Esophagus muscularis mucosa (tissue), 4 donors: ENCODE measurements at places on chromosomes 7 and 10. TPM values are rescaled to one million over a fixed set of nuclear protein-coding genes. Genes with fewer than 3 reads are reported as not detected.

Gene ABCB4
- 1.0 TPM for total RNA-seq

DNA sequence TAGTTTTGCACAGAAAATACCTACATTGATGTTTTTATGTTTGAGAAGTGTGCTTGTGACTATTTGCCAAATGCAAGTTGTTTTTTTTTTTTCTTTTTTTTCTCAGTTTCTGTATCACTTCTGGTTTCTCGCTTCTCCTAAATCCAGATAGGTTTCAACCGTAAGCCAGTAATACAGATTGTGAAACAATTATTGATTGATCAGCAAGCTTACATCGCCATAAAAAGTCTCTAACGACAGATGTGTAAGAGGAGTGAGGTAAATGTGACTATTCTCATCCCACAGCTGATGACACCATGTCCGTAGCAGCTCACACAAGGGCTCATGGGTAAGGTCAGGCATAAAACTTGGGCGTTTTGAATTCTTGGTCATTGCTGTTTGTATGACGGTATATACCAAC, 202.8 kb upstream of the AKR1E2 start:
- DNase-seq, result no peak
- H3K4me1 ChIP-seq, result peaks cover 4% of the 10 kb centered on the region
- no peak overlapping the region for H3K4me3 ChIP-seq
- no peak overlapping the region for H3K27ac ChIP-seq
- no peaks in the 10 kb centered on the region for H3K36me3 ChIP-seq

DNA sequence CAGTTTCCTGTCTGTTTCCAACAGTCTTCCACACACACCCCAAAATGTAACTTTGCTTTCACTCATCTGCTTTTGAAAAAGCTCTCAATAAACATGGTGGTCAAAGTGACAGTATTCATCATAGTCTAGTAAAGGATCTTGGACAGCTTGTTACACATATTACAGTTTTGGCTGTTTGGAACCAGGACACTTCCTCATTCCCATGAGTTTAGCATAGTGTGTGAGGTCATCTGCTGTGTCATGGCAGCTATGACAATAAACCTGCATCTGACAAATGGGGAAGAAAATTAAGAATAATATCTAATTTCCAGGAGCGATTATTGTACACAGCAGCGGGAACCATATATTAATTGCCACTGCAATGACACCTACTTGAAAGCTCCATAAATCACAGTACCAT, 184.3 kb upstream of the SLC26A5 start:
- H3K4me1 ChIP-seq, result no peaks in the 10 kb centered on the region
- no peak overlapping the region for H3K4me3 ChIP-seq
- no peaks in the 10 kb centered on the region for H3K27me3 ChIP-seq
- no peaks in the 10 kb centered on the region for H3K36me3 ChIP-seq
- H3K27ac ChIP-seq, result no peak overlapping the region
- no peak for DNase-seq

DNA sequence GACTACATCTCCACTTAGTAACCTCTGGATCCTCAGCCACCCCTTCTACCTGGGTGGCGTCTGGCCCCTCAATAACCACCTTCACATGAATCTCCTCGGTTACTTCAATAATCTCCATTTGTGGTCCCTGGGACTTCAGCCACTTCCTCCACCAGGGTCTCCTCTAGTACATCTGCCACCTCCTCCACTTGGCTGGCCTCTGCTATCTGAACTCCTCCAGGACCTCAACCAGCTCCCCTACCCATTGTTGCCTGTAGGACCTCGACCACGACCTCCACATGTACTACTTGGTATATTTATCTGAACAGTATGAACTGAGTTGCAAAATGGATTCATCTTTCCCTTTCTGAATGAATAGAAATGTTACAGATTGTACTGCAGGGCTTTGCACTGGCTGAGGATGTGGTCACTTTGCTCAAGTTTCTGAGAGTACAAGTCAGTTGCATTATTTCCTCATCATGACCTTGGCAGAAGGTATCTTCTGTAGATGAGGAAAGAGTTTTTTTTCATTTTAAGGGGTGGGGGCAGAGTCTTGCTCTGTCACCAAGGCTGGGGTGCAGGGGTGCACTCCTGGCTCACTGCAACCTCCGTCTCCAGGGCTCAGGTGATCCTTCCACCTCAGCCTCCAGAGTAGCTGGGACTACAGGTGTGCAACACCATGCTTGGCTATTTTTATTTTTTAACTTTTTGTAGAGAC, 36.0 kb downstream of the MAT1A start:
- DNase-seq, result no peak
- H3K4me1 ChIP-seq, result no peaks in the 10 kb centered on the region
- H3K4me3 ChIP-seq, result no peak overlapping the region

- H3K4me1 ChIP-seq, result no peaks in the 10 kb centered on the region
- no peak overlapping the region for H3K27ac ChIP-seq
- no peak overlapping the region for H3K4me3 ChIP-seq
- H3K36me3 ChIP-seq, result no peaks in the 10 kb centered on the region
- no peak for DNase-seq
- H3K27me3 ChIP-seq, result no peaks in the 10 kb centered on the region
Measured at GRCh38 chr7:117402109-117402508, 25.2 kb downstream of the ASZ1 start.

DNA sequence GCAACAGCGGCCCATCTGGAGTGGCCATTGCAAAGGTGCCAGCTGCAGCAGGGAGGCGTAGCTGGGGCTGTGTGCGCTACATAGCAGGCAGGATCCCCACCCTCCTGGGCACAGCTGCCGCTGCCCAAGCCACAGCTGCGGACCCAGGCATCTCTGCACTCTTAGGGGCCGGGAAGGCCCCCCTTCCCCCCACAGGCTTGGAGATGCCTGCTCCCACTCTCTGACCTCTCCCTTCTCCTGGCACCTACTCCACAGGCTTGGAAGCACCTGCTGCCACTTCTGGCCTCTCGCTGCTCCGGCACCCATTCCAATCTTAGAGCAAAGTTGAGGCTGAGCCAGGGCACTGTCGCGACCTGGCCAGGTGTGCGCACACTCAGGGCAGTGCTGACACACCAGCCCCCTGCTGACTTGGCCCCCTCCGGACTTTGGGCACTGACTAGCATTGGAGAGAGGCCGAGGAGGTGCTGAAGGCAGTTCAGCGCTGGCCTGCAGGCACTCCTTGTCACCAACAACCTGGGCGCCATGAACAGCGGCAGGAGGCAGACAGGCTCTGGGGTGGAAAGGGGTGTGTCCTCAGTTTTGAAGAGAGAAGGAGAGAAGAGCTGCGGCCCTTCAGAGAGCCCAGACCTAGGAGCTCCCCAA, 18.4 kb downstream of the RBM48 start:
- H3K27ac ChIP-seq, result no peak overlapping the region
- H3K27me3 ChIP-seq, result no peaks in the 10 kb centered on the region
- no peak overlapping the region for H3K4me3 ChIP-seq

DNA sequence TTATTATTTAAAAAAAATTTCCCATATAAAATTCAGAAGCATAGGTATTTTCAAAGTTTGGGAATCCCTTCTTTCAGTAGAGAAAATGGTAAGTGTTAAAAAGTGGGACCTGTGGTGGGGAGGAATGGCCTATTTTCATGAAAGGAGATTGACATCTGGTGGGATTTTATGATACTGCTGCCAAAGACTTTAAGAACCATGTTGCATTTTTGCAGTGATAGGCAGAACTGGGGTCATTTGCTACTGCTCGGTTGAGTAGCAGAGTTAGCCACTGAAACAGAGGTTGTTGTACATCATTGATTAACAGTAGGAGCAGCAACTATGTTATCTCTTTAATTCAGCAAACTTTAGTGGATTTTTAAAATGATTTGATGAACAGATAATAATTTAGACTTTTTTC, 4.4 kb downstream of the BICC1 start:
- no peak for DNase-seq
- no peaks in the 10 kb centered on the region for H3K4me1 ChIP-seq
- H3K27ac ChIP-seq, result no peak overlapping the region
- no peak overlapping the region for H3K4me3 ChIP-seq
